Left ventricle myocardium inferior (tissue), 1 donor: ENCODE measurements at places on chromosomes 2 and 18. TPM values are rescaled to one million over a fixed set of nuclear protein-coding genes. Genes with fewer than 3 reads are reported as not detected.

CETN1 gene
- not detected for total RNA-seq

CXCR2 gene
- total RNA-seq, result 0.96 TPM

PROM2 gene
- 1.4 TPM for total RNA-seq

RIT2 gene
- not detected for total RNA-seq

ADGRF3 gene
- total RNA-seq, result not detected

REG3A gene
- total RNA-seq, result not detected

SLC23A3 gene
- 0.58 TPM for total RNA-seq

TXNDC2 gene
- not detected for total RNA-seq

PAX3 gene
- 0.30 TPM for total RNA-seq

RTP5 gene
- not detected for total RNA-seq

PRSS56 gene
- total RNA-seq, result not detected

ZC3H6 gene
- 23.5 TPM for total RNA-seq

PIAS2 gene
- 33.2 TPM for total RNA-seq

CXCR4 gene
- total RNA-seq, result 3.2 TPM

SEPTIN2 gene
- 187 TPM for total RNA-seq

CCDC68 gene
- 5.1 TPM for total RNA-seq

IRS1 gene
- 17.8 TPM for total RNA-seq

ALK gene
- 0.14 TPM for total RNA-seq

PARD6G gene
- total RNA-seq, result 2.0 TPM

MC2R gene
- total RNA-seq, result not detected

EMILIN2 gene
- 12.4 TPM for total RNA-seq

CSRNP3 gene
- 4.0 TPM for total RNA-seq

FEV gene
- total RNA-seq, result not detected

C2orf92 gene
- total RNA-seq, result 1.8 TPM

PTH2R gene
- not detected for total RNA-seq

ZNF521 gene
- 10.3 TPM for total RNA-seq

UGT1A5 gene
- not detected for total RNA-seq

GPR17 gene
- total RNA-seq, result 0.16 TPM
